ENCODE measurements at places on chromosomes 6 and 20.

DNA sequence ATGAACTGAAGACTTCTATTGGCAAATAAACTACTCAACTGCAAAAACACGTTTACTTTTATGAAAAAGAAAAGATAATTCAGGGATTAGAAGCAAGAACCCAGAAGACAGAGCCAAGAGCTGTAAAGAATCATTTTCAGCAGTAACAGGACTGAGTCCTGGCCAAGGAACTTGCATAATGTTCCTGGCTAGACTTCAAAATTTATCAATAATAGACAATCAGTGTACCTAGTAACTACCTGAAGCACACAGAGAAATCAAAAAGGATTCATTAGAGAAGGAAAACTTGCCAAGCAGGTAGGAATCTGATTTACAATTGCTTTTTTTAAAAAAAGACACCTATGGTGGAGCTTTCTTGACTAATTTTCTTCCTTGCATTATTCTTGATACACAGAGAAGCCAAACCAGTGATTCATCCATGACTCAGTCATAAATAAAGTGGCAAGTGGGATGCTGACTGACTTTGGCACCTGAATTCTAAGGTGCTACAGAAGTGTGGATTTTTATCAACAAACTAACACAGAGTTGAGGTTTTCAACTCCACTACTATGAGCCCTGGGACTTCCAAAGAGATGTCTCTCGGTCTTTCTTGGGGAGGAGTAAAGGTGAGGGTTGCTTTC lies 281.3 kb downstream of the BMP7 start:
- DNase-seq, result no peak

DNA sequence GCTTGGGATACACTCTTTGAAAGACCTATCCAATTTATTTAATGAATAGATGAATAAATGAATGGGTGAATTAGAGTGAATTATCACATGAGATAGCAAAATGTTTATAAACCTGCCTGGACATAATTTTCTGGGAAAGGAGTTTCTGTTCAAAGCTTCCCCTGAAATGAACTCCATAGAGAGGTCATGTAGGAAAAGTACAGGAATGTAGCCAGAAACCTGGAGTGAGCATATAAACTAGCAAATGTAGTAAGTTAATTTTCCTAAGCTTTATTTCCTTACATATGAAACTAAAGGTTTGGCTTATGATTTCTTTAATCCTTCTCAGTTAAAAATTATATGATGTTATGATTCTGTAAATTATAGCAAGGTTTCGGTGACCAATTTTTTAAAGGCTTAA lies 380.3 kb upstream of the RSPO3 start:
- DNase-seq, result no peak

- no peak for DNase-seq
Measured at GRCh38 chr20:10540636-10541493, 105.8 kb downstream of the SLX4IP start.

DNA sequence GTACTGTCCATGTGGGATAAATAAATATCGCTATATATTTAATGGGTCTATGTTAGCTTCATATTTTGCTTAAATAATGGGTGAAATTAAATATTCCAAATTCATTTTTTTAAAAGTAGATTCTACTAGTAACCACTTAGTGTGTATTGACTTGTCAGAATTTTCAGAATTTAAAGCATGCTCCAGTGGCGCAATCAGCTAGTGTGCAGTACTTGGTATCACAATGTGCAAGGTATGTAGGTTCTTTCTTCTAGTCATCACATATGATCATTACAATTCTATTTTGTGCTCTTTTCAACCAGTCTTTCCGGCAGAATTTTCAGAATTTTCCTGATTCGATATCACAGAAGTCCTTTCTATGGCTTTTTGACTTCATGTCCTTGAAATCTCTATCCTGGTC lies 32.6 kb downstream of the PDE7B start:
- DNase-seq, result no peak

DNA sequence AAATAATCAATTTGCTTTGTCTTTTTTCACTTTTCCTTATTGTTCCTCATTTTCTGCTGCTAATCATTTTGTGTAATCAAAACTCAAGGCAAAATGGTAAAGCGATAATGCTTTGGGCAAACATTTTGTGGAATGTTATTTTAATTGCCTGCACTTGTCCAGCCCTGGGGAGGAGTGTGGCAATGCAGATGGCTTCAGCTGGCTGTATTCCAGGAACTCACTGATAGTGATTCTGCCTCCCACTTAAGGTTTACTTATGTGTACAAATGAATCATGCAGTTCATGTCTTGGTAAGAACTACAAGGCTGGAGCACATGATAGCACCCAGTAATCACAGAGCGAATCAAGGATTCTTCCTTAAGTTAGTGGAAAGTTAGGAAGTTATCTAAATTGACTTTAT lies 107.8 kb downstream of the COL19A1 start:
- no peak for DNase-seq

DNA sequence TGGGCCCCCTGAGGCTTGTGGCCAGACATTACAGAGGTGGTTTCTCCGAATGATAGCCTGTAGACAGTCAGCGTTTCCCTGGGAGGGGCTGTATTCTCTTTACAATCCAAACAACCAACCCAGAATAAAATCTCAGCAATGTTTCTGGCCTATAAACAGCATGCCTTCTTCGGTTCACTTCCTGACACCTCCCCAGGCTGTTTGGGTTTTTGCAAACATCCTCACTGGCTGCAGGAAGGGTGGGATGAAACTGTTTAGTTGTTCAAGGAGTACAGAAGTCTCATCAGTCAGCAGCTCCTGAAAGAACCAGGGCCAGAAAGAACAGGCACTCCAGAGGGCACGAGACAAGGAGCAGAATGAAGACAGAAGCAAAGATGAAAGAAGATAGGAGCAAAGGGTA lies 350.0 kb downstream of the QKI start:
- DNase-seq, result no peak

GRCh38 chr6:127279815-127280214 lies 13.2 kb downstream of the RNF146 start:
- DNase-seq, result no peak

DNA sequence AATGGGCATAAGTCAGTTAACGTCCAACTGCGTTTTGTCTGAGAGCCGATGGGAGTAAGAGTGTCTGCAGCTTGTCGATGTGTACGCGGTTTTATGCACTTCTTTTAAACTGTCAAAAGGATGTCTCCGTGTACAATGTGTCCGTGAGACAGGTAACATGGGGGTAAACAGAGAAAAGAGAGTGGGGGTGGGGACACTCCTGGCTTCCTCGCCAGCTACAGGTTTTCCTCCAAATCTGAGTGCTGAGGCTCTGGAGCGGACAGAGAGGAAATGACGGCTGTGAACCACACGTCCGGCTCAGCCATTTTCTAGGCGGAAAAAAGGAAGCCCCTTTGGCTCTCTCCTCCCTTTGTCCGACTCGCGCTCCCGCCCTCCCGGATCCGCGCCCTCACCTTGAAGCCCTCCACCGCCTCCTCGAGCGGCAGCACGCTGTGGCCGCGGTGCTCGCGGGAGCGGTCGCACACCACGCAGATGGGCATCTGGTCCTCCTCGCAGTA lies 916 bp downstream of the TRIM27 start:
- DNase-seq, result peak; percentile 20

DNA sequence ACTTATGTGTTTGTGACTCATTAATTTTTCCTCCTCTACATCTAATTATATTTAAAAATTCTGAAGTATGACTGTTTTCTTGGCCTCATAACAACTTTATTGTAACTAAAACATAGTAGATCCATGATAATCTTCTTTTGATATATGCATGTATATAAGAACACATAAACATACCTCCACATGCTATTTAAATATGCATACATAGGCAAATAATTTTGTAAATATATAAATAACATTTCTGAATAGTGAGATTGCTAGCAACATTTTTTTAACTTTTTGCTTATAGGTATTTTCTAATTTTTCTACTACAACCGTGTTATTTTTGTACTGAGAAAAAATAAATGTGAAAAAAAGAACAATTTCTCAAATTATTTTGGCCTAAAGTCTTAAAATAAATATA lies 627.6 kb downstream of the HTR1B start:
- no peak for DNase-seq

DNA sequence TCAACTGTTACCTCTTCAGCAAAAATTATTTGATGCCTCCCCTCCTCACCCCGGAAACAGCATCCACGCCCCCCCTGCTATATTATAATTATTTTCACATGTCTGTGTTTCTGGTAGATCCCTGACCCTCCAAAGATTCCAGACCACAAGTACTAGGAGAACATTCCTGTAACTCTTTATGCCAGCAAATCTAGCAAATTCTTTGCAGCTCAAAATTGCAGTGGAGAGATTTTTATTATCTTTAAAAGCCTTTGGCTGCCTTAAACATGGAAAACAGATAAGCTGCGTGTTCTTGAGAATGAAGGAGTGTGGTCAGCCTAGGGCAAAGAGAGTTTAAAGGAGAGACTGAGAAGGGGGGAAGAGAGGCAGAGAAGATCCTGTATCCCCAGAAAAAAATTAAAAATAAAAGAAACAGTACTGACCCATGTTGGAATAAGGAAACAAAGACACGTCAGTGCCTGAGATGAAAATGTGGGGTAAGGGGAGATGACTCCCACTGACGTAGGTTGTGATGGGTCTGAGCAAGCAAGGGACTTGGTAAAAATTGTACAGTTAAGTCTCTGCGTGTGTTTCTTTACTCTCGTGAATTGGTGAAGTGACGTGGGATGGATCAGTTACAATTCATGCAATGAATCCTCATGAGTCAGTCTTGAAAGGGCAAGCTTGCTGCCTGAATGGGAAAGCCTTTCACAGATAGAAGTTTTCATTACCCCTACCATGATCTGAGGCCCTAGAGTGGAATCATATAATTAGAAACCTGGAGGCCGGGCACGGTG lies 8.3 kb downstream of the ID4 start:
- DNase-seq, result no peak

DNA sequence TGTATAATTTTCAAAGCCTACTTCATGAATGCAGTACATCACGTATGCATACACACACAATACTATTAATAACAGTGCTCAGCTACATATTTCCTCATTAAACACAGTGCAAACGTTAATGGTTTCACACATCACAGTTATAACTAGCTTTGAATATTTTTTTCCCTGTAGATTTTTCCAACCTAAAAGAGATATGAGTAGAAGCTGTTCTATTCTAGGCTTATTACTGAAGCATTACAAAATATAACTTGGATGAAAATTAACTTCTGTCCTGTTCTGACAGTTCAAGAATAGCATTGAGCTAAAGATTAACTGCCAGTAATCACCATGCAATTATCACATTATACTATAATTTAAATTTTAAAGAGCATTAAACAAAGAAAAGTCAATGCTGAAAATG lies 6.2 kb downstream of the LMBRD1 start:
- DNase-seq, result no peak

DNA sequence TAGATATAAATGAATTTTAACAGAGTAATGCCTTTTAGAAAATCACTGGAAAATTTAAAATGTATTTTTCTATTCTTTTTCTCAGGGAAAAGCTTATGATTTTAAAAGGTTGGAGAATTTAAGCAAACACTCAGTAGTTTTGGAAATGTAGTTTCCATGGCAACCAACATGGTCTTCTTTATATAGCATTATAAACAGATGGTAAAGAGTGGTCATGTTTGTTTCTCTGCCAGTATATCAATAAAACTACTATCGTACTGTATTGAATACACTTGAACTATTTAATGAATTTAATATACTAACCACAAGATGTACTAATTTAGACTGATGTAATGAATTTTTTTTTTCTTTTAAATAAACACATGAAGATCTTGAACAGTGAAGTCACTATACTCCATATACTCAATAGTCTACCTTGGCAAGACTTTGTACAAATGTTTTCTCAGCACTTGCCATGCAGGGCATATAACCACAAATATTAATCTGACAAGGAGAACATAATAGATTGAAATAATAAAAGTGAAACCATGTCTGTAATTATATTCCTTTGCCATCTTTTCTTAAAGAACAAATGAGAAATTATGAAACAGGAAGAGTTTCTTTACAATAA lies 105.5 kb downstream of the PDSS2 start:
- DNase-seq, result no peak

- no peak for DNase-seq
Measured at GRCh38 chr6:84805145-84805544, 40.7 kb upstream of the TBX18 start.

DNA sequence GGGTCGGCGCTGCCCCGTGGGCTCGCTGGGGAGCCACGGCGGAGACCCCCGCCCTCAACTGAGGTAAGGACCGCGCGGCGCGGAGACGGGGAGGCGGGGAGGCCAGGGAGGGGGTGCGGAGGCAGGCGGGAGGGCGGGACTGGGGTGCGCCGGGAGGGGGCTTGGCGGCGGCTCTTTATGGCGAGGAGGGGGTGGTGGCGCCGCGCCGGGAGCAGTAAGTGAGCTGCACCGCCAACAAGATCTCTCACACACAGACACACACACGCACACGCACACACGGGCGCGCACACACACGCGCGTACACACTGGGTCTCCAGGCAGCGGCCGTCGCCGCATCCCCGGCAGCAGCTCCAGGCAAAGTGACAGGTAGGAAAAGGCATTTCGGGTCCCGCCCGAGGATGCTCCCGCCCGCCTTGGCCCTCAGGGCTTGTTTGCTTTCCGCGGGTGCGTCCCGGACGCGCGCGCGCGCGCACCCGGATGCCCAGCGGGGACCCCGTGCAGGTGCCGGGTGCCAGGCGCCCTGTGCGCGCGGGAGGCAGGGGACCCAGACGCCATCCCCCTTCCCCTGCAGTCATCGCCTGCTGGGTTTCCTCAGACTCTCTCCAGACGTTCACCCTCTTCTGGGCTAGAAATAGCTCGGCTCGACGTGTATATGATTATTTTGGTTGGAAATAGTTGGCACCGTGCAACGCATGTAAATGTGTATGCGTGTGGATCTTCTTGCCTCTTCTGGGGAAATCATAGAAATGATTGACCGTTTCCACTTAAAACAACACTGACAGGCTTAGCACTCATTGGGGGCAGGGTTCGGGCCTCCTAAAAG lies at the start of gene PLCB4:
Gene PLCB4, plus strand, starts transcription at position 247 of the 823 bp plus-strand sequence. CDS start 238,728 bp downstream, outside the sequence.
- peak; percentile 37 for DNase-seq

DNA sequence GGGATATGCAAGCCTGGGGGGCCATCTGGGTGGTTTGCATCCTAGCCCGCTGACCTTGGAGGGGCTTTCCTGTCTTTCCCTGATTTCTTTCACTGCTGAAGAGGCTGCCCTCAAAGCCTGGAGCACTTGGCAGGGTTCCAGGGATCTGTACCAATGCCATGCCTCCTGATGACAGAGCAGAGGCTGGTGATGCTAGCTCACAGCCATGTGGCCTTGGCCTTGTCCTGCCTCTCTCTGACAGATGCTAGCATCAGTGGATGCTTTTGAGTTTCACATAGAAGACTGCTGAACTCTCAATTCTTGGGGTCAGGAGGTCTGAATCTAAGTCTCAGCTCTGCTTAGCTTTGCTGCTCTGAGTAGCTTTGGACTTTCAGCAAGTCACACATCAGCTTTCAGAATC lies 21.9 kb upstream of the RREB1 start:
- DNase-seq, result no peak

DNA sequence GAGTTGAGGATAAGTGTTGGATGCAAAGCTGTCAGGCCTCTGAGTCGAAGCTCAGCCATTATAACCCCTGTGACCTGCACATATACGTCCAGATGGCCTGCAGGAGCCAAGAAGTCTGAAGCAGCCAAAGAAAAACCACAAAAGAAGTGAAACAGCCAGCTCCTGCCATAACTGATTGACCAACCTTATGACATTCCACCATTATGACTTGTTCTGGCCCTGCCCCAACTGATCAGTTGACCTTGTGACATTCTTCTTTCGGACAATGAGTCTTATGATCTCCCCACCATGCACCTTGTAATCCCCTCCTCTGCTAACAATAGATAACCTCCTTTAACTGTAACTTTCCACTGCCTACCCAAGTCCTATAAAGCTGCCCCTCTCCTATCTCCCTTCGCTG lies 133.7 kb upstream of the AGPAT4 start:
- no peak for DNase-seq

- DNase-seq, result no peak
Measured at GRCh38 chr6:154937306-154938220, 57.6 kb upstream of the TIAM2 start.

- DNase-seq, result no peak
Measured at GRCh38 chr6:45808917-45809316, 206.7 kb downstream of the CLIC5 start.
